GM06990 (cell line): ENCODE measurements at places on chromosomes 3 and 15.

GRCh38 chr3:66527246-66527645, 26.4 kb upstream of the LRIG1 start:
- DNase-seq: no peak

DNA sequence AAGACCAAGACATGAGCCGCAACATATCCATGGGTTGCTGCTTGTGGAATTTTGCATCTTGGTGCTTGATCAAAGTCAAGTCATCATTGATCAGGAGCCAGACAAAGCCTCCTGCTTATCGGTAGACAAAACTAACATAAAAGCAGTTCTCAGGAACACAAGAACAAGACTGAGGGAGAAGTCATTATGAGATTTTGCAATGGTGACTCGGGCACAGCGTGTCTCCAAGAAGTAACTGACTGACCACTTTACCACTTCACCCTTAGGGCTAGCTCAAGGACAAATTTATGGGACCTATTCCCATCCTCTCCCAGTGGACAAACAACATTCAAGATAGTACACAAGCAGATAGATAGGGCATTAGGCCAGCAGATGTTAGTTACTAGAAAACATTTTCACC, 68.1 kb upstream of the LIMD1 start:
- DNase-seq: no peak

GRCh38 chr15:27260523-27260922, 289.5 kb downstream of the GABRG3 start:
- DNase-seq: no peak

GRCh38 chr3:36823806-36824205, 59.5 kb upstream of the DCLK3 start:
- no peak for DNase-seq

- DNase-seq: no peak
Measured at GRCh38 chr3:115787818-115788217, 164.5 kb downstream of the GAP43 start.

- no peak for DNase-seq
Measured at GRCh38 chr3:87120881-87121280, 106.2 kb upstream of the CHMP2B start.

GRCh38 chr3:187519428-187519890, 150.7 kb downstream of the SST start:
- no peak for DNase-seq

- DNase-seq: no peak
Measured at GRCh38 chr3:163919154-163919553, 1159.1 kb downstream of the SI start.

- DNase-seq: no peak
Measured at GRCh38 chr3:25046911-25047771, 380.9 kb upstream of the RARB start.

DNA sequence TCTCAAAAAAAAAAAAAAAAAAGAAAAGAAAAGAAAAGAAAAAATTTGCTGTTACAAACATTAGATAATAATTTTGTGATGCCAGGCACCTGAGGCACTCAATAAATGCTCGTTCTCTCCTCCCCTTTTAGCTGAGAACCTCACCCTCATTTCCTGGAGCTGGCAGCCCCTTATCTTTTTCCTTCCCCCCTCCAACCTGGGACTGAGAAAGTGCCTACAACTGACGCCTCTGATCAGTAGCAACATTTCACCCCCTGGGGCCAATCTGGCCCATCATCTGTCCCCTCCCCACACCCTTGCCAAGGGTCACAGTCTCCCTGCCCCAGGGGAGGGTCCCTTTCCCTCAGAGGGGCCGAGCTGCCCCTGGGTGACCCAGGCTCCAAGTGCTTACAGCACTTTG, 12.6 kb upstream of the RNU6-1 start:
- DNase-seq: no peak

DNA sequence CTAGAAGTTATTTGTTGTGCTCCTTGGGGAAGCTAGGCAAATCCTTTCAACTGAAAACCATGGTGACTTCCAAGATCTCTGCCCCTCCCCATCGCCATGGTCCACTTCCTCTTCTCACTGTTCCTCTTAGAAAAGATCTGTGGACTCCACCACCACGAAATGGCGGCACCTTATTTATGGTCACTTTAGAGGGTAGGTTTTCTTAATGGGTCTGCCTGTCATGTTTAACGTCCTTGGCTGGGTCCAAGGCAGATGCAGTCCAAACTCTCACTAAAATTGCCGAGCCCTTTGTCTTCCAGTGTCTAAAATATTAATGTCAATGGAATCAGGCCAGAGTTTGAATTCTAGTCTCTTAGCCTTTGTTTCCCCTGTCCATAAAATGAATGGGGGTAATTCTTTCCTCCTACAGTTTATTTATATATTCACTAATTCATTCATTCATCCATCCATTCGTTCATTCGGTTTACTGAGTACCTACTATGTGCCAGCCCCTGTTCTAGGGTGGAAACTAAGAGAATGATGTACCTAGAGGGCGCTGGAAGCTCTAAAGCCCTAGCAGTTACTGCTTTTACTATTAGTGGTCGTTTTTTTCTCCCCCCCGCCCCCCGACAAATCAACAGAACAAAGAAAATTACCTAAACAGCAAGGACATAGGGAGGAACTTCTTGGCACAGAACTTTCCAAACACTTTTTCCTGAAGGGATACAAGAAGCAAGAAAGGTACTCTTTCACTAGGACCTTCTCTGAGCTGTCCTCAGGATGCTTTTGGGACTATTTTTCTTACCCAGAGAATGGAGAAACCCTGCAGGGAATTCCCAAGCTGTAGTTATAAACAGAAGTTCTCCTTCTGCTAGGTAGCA, 657 bp downstream of the PATL2 start:
- no peak for DNase-seq

- no peak for DNase-seq
Measured at GRCh38 chr3:11373235-11373634, 101.0 kb downstream of the ATG7 start.

GRCh38 chr3:143601723-143602484, 246.4 kb downstream of the SLC9A9 start:
- no peak for DNase-seq

DNA sequence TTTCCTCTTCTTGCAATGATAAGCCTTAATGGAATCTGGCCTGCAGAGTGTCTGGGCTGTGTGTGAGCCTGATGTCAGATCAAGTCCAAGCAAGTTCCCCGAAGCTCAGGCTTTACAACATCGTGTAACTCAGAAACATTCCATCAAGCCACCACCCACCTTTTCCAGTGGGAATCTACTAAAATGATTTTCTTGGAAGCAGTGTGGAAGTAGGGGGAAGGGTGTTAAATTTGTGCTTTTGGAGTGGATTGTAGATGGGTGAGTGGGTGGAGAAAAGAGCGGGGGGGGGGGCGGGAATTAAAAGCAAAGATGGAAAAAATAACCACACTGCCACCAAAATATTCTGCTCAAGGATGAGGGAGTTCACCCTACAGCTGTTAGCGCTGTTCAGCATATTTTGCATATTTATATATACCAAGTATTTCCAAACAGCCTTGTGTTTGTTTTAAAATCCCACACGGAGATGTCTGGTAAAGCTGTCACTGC, 53.6 kb downstream of the VGLL3 start:
- DNase-seq: no peak

- DNase-seq: no peak
Measured at GRCh38 chr3:65639444-65639843, 399.3 kb downstream of the MAGI1 start.
